ENCODE measurements at places on chromosomes 12 and 14.
A peak's percentile ranks its signal among the peaks of the same experiment; 100 is the strongest.

- no peak for DNase-seq
Observed at GRCh38 chr14:55926007-55926406, 192.2 kb upstream of the PELI2 start.

DNA sequence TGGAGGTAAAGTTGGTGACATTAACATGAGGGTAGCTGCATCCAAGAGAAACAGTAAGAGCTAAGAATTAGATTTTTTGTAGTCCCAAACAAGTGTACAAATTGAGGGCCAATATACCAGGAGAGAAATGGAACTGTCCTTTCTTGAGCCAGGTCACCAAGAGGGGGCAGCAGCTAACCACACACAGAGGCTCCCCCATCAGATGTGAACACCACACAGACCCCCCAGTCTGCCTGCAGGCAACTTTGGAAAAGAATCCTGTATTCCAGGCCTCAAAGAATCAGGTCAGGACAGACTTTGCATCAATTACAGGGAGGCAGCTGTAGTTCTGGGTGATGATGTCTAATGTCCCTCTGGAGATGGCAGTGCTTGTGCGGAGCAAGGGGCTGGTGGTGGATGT is 77.9 kb downstream of the SPTB start:
- DNase-seq: peak; percentile 11

GRCh38 chr12:7058163-7058845 is 2.2 kb upstream of the C1S start:
- DNase-seq: no peak

DNA sequence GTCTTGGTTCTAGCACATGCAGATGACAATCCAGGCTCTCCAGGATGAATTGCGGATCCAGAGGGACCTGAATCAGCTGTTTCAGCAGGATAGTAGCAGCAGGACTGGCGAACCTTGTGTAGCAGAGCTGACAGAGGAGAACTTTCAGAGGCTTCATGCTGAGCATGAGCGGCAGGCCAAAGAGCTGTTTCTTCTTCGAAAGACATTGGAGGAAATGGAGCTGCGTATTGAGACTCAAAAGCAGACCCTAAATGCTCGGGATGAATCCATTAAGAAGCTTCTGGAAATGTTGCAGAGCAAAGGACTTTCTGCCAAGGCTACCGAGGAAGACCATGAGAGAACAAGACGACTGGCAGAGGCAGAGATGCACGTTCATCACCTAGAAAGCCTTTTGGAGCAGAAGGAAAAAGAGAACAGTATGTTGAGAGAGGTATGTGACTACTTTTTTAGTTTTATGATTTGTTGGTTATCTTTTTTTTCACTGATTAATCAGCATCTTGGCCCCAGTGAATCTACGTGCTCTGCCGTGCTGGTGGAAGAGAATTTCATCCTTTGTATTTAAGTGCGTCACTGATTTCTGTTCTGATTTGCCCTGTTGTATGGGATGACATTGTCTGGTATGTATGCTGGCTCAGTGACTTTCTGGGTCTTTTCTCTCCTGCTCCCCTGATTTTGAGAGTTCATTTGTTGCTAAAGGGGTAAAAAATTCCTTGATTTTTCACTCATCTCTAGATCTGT is 92.3 kb downstream of the ERC1 start:
- no peak for DNase-seq

DNA sequence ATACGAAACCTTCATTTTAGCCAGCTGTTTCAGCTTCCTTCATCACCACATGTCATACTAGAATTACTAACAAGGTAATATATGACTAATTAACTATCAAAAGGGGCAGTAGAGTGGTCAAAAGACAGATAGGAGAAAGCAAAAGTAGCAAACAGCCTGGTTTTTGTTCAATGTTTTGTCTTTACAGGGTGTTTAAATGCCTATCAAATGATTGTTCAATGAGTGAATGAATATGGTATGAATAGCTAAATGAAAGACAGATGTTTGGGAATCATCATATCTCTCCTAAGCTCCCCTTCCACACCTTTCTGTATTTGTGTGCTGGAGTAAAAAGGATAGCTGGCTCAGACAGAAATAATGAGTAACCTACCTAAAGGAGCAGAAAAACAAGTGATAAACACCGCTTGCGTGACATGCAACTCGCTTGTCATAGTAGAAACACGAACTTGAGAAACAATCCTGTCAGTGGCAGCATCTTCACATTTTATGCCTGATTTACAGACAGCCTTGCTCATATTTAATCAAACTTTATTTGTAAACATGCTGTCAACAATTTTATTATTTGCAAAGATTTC is 34.2 kb downstream of the ABCC9 start:
- DNase-seq: no peak

- DNase-seq: no peak
Observed at GRCh38 chr12:92186038-92186470, 40.4 kb upstream of the BTG1 start.

- DNase-seq: no peak
Observed at GRCh38 chr14:21768875-21769257, 95.2 kb upstream of the OR4E1 start.

DNA sequence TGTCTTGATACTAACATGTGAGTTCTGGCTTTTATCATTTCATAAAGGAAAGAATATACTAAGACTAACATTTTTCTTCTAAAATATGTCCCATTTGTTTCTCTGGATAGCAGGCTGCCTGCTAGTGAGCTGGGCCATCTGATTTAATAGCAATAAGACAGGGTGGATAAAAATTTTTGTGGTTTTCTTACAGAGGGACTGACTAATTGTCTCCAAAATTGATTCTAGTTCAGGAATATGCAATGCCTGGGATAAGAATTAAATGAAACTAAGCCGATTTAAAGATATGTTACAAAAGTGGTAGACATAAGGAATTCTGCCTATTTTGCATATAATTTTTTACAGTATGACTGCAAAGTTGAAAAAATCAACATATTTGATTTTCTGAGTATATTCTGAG is 252.9 kb upstream of the NAV3 start:
- no peak for DNase-seq

DNA sequence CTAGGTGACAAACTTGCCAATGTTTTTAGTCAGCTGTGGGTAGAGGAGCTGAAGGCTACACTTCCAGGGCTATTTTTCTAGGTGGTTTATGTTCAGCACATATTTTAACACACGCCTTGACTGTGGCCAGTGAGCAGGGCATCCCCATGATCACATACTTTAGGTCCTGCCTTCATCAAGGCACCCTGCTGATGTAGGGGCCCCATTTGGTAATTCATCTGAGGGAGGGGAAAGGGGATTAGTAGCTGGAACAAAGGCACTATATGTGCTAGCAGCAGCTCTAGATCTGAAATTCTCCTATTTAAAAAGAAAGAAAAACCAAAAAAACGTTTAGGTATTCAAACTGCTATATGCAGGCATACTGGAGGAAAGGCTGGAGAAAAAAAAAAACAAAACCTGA is 14.5 kb downstream of the EGLN3 start:
- no peak for DNase-seq

GRCh38 chr14:100816286-100816949 is 9.5 kb upstream of the MEG3 start:
- DNase-seq: no peak

- peak; percentile 22 for DNase-seq
Observed at GRCh38 chr14:21300892-21301291, 21.0 kb downstream of the RPGRIP1 start.

- DNase-seq: peak; percentile 7
Observed at GRCh38 chr12:99911081-99911480, 73.7 kb downstream of the ANKS1B start.

GRCh38 chr12:17134315-17134714 is 528.4 kb upstream of the LMO3 start:
- no peak for DNase-seq

- no peak for DNase-seq
Observed at GRCh38 chr12:123059500-123059899, 79.0 kb downstream of the ARL6IP4 start.

- DNase-seq: peak; percentile 89
Observed at GRCh38 chr14:36747411-36748184, 85.9 kb downstream of the PAX9 start.

DNA sequence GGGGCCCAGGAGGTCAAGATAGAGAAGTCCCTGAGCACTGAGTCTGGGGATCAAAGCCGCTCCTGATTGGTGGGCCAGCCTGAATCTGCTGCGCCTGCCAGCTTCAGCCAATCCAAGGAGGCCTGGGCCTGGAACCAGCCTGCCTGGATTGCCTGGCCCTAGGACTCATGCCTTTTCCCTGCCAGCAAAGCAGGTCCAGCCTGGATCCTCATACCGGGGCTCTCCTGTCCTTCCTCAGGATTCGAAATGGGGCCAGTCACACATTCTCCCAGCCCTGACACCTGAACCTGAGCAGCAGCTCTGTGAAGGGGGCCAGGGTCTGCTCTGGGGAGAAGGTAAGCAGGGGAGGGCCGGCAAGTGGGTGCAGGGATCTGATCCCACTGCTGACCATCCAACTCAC is 81.9 kb downstream of the NINJ2 start:
- no peak for DNase-seq

GRCh38 chr12:29611906-29612305 is 114.4 kb upstream of the OVCH1 start:
- DNase-seq: no peak

DNA sequence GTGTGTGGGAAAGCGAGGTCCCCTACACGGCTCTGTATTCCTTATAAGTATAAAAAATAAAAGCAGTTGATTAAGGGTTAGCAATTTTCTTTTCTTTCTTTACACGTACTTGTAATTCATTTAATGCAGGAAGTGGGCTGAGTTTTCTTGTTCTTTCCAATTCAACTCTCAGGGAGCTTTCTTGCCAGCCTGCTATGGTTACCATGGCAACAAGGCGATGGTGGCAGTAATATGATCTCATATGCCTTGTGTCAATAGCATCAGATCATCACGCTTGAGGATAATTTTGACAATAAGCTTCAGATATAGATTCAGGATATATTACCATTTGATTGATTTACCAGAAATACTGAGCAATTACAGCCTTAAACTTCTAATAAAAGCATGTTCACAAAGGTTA is 466.5 kb downstream of the APAF1 start:
- DNase-seq: no peak

DNA sequence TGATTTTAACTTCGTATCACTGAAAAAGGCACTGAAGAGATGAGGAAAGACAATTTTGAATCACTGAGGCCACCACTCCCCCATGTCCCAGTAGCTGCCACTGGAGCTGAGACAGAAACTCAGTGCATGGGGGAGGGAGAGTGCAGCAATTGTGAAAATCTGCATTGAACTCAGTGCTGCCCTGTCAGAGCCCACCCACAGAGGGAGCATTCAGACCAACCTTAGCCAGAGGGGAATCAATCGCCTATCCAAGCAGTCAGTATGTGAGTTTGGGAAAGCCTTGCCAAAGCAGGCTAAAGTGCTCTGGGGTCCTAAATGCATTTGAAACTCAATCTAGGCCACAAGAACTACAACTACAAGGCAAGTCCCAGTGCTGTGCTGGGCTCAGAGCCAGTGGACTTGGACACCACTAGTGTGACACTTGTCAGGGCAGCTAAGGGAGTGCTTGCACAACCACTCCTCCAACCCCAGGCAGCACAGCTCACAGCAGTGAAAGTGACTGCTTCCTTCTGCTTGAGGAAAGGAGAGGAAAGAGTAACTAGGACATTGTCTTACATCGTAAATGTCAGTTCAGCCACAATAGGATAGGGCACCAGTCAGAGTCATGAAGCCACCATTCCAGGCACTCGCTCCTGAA is 13.3 kb downstream of the RNASE3 start:
- no peak for DNase-seq

DNA sequence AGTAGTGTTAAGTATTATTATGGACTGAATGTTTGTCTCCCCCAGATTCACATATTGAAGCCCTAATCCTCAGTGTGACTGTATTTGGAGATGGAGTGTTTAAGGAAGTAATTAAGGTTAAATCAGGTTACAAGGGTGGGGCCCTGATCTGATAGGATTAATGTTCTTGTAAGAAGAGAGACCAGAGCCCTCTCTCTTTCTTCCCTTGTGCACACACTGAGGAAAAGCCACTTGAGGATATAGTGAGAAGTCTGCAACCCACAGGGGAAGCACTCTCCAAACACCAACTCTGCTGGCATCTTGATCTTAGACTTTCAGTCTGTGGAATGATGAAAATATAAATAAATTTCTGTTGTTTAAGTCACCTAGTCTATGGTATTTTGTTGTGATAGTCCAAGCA is 2.2 kb upstream of the KLRG1 start:
- no peak for DNase-seq

GRCh38 chr12:119340578-119340977 is 6.0 kb downstream of the CCDC60 start:
- no peak for DNase-seq

GRCh38 chr12:48021485-48022179 is 17.4 kb upstream of the COL2A1 start:
- DNase-seq: no peak

DNA sequence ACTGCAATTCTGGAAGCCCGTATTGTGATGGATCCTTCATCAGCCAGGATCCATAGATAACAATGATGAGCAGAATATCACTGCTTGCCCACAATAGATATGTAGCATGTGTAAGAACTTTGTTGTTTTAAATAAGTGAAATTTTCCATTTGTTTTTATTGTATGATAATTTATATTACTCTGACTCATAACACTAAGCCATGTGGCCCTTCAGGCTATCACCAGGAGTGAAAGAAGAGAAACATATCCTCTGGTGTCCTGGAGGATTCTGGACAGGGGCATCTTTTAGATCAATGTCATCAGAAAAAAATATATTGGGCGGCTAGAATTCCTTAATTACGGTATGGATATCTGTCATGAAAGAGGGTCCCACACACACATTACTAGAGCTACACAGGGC is 167.5 kb downstream of the SLC6A15 start:
- DNase-seq: no peak

- no peak for DNase-seq
Observed at GRCh38 chr14:64663174-64663573, 41.0 kb upstream of the PLEKHG3 start.

DNA sequence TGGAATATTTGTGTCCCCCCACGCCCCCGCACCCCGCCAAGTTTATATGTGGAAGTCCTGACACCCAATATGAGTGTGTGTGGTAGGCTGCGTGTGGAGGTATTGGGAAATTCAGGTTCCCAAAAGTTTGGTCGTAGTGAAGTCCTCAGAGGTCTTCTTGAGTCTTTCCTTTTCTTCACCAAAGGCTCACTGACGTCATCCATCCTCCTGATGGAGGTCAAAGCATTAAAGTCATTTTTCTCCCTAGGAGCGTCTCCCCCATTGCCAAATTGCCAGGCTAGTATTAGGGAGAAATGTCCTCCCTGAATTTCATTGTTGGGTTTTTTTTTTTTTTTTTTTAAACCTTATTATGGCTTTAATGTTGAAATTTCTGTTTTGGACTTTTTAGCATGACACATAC is 113.7 kb downstream of the RGS6 start:
- DNase-seq: no peak

DNA sequence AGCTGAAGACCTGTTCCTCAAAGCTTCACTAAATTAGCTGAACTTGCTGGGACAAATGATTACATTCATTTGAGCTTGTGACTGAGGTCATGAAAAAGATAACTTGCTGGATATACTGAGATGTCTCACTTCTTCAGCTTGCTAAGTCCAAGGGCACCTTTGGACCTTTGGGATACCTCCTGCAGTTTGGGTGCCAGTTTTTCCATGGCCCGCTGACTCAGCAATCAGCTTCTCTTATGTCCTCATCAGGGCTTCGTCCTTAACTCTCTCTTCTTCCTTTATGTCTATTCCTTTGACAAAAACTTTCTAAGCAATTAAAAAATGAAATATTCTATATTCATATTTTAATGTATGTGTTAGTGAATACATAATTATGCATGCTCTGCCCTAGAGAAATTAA is 45.6 kb downstream of the OVCH1 start:
- no peak for DNase-seq

- DNase-seq: no peak
Observed at GRCh38 chr14:56224691-56225681, 106.8 kb downstream of the PELI2 start.

GRCh38 chr12:39235990-39236767 is 206.7 kb downstream of the KIF21A start:
- no peak for DNase-seq

Data from NCI-H460 (cell line).